RWPE1 (cell line): ENCODE measurements at places on chromosomes 3 and 15.

DNA sequence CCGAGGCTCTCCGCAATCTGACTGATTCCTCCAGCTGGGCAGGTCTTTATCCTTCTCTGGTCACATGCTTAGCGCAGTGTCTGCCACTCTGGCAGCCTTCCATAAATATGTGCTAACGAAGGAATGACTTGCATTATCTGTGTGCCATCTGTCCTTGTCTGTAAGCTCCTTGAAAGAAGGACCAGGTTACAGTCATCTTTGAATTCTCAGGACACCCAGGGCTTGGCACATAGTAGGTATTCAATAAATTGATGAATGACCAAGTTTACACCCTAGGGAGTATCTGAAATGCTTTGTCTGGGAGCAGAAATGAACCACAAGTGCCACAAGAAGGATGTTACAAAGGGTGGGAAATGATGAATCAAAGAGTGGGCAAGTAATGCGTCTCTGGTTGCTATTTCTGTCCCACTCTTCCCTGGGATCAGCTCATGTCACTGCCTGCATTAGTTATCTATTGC is 16.5 kb upstream of the FAM3D start:
- no peak for DNase-seq

- DNase-seq, result peak; percentile 46
Measured at GRCh38 chr15:81322676-81323253, 1.2 kb downstream of the STARD5 start.

DNA sequence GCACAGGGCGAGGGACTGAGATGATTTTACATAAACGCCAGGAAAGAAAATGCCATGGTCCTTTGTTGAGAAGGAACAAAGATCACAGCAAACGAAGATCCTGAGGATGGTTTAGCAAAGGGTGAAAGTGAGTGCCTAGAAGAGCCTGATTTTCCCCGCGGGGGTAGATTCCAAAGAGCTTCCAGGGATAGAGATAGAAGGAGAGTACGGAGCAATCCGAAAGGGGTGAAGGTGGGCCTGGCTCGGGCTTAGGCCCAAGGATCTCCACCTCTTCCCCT is 977 bp downstream of the CDC25A start:
- no peak for DNase-seq

- DNase-seq, result peak; percentile 97
Measured at GRCh38 chr3:143135150-143135549, 15.6 kb downstream of the CHST2 start.

- DNase-seq, result no peak
Measured at GRCh38 chr3:174331095-174331800, 527.9 kb upstream of the NAALADL2 start.

DNA sequence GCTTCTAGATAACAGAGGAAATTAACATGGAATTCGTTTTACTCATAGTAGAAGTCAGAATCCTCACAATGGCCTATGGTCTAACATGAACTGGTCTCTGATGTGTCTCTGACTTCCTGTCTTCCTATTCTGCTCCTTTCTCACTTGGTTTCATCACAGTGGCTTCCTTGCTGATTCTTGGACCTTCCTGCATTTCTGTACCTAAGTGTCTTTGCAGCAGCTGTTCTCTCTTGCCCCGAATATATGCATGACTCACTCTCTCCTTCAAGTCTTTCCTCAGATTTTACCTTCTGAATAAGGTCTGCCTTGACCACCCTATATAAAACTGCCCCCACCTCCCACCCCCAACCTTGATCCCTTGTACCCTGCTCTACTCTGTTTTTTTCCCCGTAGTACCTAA is 14.1 kb downstream of the ARL13B start:
- DNase-seq, result no peak

GRCh38 chr15:41958002-41958420 is 14.3 kb downstream of the EHD4 start:
- DNase-seq, result no peak

- no peak for DNase-seq
Measured at GRCh38 chr3:154953538-154953937, 126.6 kb upstream of the MME start.

DNA sequence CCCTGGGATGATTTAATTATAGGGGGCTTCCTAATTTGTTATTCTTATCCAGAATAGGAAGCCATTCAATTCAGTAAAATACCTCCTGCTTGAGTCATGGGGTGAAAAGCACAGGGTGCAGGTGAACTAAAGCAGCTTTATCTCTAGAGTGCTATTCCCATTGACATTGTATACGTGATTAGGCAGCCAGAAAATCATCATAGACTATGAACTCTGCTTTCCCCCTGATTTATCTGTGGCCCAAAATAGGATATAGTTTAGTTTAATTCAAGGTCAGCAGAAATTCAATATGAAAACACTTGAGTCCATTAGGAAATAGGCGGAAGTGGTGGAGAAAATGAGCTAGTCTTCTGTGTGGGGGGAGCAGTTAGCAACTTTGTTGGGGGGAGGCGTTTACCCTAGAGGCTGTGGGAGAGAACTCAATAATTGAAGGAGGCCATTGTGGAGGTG is 18.2 kb upstream of the PRKCI start:
- no peak for DNase-seq

DNA sequence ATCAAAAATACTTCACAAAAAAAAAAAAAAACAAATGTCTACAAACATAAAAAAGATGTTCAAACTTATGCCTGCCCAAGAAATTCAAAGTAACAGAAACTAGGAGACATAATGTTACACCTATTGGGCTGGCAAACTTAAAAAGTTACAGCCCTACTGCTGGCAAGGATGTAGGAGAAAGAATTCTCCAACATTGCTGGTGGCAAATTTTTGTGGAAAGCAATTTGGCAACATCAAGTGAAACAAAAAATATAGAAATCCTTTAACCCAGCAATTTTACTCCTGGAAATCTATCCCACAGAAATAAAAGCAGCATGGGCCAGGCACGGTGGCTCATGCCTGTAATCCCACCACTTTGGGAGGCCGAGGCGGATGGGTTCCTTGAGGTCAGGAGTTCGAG is 73.2 kb downstream of the STAG1 start:
- DNase-seq, result no peak

DNA sequence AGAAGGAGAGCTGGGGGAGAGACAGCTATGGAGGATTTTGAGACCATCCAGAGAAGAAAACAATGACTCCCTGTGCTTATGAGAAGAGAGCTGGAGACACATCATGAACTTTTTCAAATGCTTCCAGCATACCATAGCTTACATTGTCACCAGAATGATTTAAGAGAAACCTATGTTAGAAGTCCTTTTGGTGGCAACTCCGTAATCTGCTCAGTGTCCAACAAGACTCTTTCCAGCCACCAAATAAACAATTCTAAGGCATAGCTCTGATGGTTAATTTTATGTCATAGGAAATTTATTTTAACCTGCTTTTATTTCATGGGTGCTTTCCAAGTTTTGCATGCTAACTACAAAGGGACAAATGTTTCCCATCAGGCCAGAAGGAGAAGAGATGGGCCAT is 200.3 kb upstream of the MCTP2 start:
- no peak for DNase-seq

DNA sequence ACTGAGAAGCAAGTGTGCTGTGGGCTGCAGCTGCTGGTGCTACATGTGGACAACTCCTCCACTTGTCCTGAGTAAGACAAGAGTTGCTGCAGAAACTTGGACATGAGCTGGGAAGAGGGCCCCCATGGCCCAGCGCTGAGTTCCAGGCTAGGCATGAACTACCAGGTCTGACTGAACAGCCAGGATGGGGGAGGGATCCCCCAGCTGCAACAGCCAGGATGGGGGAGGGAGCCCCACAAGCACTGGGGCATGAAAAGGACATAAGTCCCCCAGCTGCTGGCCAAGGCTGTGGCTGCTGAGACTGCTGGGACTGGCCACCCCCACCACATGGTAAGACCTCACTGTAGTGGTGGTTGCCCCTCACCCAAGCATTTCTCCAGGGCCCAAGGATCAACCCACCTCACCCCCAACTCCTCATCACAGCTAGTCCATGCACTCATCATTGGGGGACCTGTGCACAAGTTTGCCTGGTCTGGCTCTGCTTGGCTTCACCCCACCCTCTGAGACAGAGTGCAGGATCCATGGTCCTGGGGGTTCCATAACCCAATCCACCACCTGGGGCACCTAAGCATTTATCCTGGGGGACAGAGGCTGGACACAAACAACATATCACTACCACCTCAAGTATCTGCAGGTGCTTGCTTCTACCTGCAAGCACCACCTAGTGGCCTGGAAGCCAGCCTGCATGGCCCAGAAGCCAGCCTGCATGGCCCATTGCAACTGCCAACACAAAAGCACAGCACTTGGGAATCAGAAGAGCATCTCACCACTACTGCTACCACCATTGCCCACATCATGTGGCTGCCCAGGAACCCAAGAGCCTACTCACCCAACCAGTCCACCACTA is 84.5 kb upstream of the STT3B start:
- DNase-seq, result no peak

DNA sequence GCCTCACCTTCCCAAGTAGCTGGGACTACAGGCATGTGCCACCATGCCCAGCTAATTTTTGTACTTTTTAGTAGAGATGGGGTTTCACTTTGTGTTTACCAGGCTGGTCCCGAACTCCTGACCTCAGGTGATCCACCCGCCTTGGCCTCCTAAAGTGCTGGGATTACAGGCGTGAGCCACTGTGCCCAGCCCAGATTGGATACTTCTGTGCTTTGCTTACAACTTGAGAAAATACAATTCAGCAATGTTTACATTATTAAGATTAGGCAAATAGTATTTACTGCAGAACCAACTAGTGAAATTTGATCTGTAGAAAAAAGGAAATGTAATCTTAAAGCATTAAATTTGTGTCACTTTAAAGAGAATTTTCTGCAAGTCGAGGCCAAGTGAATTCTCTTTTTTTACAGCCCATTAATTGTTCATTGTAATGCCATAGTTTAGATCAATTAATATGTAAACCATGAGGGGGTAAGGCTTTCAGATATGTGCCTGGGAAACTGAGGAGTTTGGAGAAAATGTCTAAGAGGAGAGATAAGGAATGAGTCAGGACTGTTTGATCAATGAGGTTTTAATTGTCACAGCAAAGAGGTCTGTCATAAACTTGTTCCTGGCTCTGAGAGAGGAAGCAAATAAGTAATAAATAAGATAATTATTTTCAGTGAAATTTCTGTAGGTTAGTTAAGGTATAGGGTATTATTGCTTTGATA is 15.3 kb downstream of the PYDC2 start:
- DNase-seq, result no peak

DNA sequence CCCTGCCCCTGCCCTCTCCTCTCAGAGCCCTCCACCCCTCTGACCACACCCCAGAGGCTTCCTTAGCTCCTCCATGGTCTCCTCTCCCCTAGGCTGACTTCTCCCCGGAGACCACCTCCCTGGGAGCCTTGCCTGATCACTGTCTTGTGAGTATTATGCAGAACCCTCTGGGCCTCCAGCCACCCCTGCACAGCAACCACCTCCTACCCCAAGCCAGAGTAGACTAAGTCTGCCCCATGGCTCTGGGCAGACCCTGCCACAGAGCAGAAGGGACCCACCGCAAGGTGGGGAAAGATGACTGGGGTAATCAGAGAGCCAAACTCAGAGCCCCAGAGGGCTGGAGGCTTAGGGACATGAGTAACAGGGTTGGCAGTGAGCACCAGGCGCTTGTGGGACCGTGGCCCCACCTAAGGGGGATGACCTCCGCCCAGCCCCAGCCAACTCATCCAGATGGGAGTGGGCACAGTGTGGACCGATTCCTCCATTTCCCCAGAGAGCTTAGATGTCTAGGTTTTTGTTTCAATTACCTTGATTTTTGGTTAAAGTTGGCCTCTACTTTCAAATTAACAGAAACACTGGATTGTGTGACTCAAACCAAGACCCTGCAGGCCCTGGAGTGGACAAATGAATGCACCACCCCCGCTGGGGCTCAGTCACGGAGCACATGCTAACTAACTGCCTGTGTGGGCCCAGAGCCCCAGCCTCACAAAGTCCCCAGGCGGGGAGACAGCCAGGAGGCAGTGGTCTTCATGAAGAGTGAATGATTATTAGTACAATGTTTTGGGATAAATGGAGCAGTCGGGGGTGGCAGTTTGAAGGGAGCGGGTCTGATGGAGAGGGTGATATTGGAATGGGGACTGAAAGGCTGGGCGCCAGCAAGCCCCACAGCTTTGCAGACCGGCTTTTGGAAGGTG is 119.4 kb upstream of the PRR20G start:
- no peak for DNase-seq

DNA sequence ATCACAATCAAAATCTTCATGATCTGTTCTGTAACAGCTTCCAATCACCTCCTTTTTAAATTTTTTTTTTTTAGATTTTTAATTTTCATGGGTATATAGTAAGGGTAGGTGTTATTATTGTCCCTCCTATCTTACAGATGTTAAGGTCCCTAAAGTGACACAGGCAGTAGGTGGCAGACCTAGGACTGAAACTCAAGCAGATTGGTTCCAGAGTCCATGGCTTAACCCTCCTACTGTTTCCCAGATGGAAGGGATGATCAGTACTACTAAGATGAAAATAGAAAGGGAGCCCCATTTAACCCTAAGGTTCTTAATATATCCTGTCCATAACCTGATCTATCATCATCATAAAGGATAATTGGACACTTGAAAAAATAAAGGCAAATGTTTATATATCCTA is 57.1 kb downstream of the CHAC1 start:
- no peak for DNase-seq

DNA sequence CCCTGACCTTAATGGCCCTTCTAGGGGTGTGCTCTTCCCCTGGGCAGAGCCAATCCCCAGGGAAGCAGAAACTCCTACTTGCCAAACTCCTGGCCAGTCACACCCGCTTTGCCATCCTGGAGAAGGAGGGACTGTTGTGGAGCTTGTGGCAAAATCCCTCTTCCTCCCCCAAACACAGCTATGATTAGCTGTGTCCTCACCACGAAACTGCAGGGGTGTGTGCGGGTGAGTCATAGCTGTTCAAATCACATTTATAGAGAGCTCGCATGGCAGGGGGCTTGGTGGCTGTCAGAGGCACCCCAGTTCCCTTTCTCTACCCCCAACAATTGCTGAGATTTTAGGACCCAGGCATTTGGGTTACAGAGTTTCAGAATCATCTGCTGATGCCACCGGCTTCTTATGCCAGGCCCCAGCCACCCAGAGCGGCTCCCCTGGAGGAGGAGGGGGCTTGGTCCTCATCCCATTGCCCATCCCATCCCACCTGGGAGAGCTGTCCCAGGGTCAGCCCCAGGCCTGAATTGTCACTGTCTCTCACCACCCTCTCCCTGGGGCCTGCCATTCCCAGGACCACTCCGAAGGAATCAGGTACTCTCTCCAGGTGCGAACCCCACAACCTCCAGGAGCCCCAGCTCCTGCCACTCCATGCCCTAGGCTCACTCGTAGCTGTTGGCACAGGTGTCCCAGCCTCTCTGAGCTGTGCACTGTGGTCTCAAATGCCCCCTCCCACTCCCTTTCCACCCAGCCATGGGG is 28.8 kb upstream of the MAGEF1 start:
- peak; percentile 84 for DNase-seq

DNA sequence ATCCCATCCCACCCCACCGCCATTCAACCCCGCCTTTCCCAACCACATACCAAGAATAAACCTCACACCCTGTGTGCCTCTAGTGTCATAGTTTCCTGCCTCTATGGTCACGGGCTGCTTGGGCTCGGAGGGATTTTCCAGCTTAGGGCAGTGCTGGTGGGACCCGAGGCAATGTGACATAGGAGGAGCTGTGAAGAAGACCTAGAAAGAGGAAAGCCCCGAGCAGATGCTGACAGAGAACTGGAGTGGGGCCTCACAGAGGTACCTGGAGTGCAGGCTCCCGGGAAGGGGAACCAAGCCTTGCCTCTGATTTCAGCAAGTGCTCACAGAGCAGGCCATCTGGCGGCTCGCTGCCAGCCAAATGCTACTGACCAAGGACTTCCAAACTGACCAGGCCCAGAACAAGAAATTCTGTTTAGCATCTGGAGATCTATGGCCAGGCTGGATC is 27.5 kb downstream of the BHLHE40 start:
- DNase-seq, result no peak

GRCh38 chr3:135868801-135869200 is 96.7 kb upstream of the PPP2R3A start:
- no peak for DNase-seq

- no peak for DNase-seq
Measured at GRCh38 chr3:270688-271087, 74.1 kb downstream of the CHL1 start.
